ENCODE measurements at places on chromosomes 1 and 21.
A peak's percentile ranks its signal among the peaks of the same experiment; 100 is the strongest.

- no peak for DNase-seq
Observed at GRCh38 chr1:157007306-157007705, 38.2 kb downstream of the ARHGEF11 start.

DNA sequence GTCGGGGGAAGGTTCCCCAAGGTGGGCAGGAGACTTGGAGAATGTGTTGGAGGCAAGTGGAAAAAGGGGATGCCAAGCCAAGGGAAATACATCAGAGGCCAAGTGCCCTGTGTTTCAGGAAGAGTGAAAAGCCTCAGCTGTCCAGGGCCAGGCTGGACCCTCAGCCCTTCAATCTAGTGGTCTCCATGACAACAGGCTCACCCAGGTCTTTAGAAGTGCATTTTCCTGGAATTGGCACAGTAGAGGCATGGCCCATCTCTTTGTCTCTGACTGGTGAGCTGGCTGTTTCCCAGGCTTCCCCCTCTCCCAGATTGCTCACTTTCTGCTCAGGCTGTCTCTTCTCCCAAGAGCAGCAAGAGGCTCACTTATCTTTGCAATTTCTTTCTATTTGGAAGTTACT is 10.4 kb upstream of the RHBG start:
- DNase-seq: no peak

GRCh38 chr1:116485071-116485735 is 85.6 kb downstream of the CD58 start:
- peak; percentile 76 for DNase-seq

DNA sequence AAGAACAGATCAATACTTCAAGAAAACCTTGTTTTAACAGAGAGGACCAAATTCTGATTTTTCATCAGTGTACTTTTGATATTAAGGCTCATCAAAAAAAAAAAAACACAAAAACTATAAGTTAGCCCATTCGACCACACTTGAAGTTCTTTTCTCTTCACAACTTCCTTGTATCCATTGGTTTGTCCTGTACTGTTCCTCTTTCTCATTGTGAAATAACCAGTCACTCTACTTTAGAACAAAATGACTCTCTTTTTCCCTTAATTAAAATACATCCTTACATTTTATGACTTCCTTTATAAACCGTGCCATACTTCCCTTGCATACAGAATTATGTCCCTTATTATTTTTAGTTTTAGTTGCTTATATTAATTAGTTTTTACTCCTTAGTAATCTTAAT is 8.4 kb downstream of the QSOX1 start:
- no peak for DNase-seq

Measured in substantia nigra (tissue), 51 donors.